HAP-1 (cell line): ENCODE measurements at places on chromosomes 16 and 17.

- DNase-seq, result peak; percentile 58
These were observed 33.7 kb upstream of the MFSD6L start for GRCh38 chr17:8832711-8833352.

DNA sequence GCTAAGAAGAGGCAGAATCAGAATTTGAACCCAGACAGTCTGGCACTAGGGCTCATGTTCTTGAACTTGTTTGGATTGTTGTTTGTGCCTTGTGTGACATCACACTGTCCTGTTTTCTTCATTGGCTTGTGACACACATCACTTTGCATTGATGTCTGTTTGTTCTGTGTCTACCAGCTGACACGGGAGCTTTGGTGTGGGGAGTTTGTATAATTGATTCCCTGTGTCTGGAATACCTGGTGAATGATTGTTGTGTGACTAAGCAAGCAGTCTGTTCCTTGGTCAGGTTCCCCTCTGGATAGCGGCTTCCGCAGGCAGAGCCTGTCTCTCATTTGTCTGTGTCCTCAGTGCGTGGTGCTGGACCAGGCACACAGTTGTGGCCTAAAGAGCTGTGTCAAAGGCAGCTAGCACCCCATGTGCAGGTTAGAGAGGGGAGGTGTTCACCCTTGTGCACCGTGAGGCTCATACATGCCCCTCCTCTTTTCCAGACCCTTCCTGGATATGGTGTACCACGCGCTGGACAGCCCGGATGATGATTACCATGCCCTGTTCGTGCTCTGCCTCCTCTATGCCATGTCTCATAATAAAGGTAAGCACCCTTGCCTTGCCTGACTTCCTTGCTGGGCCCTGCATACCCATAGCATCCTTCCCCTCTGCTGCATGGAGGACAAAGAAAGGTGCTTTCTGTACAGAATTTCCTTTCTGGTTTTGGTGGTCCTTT is 80.1 kb downstream of the CLEC16A start:
- DNase-seq, result no peak

DNA sequence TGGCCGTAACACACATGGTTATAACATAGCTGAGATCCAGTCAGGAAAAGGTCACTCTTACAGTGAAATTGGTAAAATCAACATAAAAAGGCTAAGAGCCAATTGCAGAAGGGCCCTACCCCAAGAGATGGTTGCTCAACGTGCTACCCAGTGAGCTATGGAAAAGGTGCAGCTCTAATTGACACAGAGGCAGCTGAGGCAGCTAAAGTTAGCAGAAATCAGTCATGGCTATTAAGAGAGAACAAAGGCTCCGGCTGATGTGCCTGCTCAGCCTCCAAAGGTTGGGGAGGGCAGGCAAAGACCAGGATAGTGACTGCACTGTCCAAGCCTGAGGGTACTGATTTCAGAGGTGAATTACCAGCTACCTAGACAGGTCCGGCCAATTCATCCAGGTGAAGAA is 76.5 kb upstream of the ATP2A3 start:
- DNase-seq, result no peak

- no peak for DNase-seq
These were observed 19.6 kb downstream of the CBFA2T3 start for GRCh38 chr16:88957433-88957767.

DNA sequence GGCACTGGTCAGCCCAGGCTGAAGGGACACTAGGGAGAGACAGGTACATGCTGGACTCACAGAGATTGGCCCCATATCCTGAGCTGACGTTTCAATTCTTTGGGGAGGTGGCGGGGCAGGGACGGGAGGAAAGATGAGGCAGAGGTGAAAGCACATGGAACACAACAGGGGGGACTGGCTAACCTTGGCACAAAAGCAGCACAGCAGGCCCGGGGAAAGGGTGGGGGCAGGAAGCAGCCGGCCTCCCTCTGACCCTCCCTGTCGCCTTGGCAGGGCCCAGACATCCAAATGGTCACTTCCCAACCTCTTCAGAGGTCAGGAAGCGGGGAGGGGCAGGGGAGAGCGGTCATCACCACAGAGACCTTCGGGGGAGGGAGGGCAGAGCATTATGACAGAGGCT is 6.6 kb downstream of the VAT1 start:
- DNase-seq, result no peak

- no peak for DNase-seq
These were observed 122.6 kb upstream of the GSE1 start for GRCh38 chr16:85490407-85491057.

DNA sequence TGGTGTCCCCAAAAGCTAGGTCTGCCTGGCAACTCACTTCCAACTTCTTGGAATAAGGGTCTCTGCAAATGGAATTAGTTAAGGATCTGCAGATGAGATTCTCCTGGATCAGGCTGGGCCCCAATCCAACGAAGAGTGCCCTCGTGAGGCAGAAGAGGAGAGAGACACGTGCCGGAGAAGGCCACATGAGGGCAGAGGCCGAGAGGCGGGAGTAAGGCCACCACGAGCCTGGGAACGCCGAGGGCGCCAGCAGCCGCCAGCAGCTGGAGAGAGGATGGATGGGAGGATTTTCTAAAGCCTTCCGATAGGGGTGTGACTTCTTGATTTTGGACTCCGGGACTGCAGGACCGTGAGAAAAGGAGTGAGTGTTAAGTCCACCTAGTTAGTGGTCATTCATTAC is 76.3 kb downstream of the JPH3 start:
- no peak for DNase-seq

- DNase-seq, result no peak
These were observed 9.4 kb upstream of the MYL4 start for GRCh38 chr17:47199627-47200324.

DNA sequence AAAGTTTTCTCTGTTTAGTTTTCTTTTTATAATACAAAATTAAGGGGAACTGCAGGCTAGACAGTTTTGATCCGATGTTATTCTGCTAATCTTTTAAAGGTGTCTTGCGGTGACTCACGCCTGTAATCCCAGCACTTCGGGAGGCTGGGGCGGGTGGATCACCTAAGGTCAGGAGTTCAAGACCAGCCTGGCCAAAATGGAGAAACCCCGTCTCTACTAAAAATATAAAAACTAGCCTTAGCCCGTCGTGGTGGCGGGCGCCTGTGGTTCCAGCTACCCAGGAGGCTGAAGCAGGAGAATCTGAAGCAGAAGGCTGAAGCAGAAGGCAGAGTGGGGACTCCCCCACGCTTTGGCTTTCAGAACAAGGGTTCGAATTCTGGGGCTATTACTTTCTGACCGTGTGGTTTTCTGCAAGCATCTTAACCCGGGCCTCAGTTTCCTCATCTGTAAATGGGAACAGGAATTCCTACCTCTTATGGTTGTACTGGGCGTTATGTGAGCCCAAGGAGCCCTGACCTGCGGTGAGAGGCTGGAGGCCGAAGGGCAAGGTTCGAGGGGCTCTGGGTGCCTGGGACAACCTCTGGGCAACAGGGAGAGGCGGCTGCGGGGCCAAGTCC is 1.2 kb upstream of the KATNB1 start:
- no peak for DNase-seq

GRCh38 chr17:63932721-63933120 is 590 bp upstream of the CD79B start:
- no peak for DNase-seq

- DNase-seq, result peak; percentile 38
These were observed 1.1 kb downstream of the ZCCHC14 start for GRCh38 chr16:87491522-87492290.

- no peak for DNase-seq
These were observed 27.8 kb downstream of the KNOP1 start for GRCh38 chr16:19690196-19690595.

DNA sequence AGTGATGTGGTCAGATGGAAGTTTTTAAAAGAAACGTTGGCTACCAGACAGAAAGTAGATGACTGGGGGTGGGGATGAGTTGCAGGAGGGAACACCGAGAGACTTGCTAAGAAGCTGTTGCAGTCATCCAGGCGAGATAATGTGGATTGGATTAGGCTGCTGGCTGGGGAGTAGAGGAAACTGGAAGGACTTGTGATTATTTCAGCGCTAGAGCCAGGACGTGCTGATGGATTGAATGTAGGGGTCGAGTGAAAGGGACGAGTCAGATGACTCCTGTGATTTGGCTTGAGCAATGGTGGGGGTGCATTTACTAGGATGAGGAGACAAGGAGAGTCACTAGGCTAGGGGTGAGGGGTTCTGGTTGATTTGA is 88.5 kb downstream of the CLEC16A start:
- DNase-seq, result no peak

DNA sequence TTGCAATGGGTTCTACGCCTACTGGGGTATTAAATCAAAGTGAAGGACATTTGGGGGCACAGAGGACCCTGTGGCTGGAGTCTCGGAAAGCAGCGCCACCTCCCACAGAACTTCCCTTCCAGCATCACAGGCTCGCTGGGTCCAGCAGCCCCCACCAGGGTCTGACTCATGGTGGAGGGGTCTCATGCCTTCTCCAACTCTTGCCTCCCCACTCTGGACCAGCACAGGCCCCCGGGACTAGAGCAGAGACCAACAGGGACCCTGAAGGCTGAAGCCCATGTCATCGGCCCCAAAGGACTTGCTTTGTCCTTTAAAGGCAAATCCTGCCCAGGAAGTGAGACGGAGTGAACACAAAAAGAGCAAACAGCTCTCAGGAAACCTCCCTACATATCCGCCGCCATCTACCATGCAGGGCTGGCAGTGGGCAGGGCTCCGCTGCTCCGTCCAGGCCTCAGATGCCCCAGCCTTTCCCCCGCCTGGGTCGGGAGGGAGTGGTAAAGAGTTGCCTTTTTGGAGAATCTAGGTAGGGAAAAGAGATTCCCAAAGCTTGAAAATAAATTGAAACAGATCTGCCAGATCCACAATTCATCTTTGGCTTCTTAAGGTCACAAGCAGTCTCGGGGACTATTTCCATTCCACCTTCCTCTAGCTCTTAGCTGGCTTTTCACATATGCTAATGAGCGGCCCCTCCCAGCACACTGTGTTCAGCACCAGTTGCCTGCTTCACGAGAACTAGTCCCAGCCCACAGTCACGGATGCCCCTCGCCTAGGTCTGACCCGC is 2.1 kb upstream of the GPRC5C start:
- peak; percentile 23 for DNase-seq

GRCh38 chr16:8867216-8867931 is 1.4 kb downstream of the CARHSP1 start:
- peak; percentile 67 for DNase-seq

DNA sequence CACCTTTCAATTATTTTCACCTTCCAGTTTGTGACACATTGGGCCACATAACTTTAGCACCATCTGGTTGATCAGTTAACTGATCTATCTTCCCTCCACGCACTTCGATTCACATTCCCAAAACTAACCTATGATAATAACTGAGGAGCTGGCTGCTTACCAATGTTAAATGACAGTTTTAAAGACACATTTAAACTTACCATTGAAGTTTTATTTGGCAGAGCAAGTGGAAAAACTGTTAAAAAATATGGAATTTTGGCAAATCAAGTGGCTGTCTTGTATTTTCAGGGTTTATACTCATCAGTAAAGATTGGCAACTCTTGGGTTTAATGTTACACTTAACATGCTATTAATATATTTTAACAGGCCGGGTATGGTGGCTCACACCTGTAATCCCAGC is 5.4 kb upstream of the APOH start:
- DNase-seq, result no peak

GRCh38 chr17:79087428-79088143 is 13.0 kb downstream of the ENGASE start:
- DNase-seq, result peak; percentile 34

- no peak for DNase-seq
These were observed 8.1 kb upstream of the C1QL1 start for GRCh38 chr17:44976206-44976605.

DNA sequence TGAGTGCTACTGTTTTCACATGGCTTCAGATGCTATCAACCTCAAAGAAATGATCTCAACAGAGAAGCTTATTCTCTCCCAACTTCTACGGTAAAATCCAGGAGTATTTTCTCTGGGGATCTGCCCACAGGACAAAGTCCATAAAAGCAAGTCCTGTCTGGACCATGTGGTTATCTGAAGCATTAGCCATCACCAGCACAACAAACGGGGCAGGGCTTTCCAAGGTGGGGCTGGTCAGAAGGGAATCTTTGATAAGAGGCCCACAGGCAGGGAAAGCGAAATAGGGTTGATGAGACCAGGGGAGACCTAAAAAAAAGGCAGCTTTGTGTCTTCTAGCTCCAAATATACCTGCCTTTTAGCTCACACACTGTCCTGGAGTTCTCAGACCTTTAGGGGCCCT is 38.7 kb upstream of the CACNG3 start:
- DNase-seq, result no peak

DNA sequence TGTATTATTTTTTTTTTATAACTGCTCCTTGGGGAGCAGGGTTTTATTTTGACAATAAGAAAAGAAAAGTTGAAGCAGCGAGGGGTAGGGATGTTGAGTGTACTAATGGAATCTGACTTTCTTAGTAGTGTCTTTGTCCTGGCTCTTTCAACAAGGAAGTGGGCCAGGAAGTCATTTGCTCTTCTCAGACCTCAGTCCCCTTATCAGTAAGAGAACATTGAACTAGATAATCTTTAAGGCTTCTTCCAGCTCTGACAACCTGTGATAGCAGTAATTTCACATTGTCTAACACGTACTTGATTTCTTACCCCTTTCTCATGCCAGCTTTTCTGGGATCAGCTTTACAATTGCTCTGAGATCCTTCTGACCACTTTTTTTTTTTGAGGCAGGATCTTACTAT is 8.3 kb downstream of the LIG3 start:
- no peak for DNase-seq

DNA sequence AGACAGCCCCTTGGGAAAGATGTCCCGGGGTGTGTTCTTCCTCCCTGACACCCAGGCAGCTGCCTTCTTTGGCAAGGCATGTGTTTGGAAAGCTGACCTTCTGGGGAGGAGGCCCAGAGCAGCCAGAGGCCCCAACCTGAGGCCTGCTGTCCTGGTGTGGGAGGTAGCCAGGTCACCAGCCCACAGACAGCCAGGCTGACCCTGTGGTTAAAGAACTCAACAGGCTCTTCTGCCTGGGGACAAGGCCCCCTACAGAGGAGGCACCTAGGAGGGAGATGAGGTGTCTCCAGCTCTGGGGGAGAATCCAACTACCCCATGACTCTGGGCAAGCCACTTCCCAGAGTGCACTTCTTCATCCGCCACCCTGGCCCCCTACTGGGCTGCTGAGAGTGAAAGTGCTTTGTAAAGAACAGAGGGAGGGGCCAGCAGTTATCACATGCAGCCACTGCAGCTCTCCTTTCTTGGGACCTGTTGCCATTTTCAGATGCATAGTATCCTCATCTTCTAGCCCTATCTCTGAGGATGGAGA is 13.1 kb upstream of the SREBF1 start:
- peak; percentile 69 for DNase-seq

DNA sequence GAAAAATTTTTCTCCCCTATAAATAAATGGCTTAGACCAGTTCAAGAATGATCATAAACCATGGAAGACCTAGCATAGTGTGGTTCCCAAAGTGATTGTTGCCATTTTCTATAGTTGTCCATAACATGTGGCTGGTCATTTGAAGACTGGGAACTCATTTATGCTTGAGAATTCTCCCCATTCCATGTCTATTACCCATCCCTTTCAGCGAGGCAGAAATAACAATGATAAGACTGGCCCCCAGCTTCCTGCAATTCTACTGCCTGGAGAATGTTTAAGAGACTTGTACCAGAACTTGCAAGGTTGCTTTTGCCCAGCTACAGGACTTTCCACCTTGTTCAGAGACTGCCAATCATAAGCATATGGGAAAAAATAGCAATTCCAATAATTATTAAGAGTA is 146.5 kb upstream of the CDH11 start:
- DNase-seq, result no peak

GRCh38 chr17:28118362-28118761 is 75.9 kb downstream of the NLK start:
- DNase-seq, result no peak
